Renal cortical epithelial cell (primary cell): ENCODE measurements at places on chromosomes 16 and 17.

DNA sequence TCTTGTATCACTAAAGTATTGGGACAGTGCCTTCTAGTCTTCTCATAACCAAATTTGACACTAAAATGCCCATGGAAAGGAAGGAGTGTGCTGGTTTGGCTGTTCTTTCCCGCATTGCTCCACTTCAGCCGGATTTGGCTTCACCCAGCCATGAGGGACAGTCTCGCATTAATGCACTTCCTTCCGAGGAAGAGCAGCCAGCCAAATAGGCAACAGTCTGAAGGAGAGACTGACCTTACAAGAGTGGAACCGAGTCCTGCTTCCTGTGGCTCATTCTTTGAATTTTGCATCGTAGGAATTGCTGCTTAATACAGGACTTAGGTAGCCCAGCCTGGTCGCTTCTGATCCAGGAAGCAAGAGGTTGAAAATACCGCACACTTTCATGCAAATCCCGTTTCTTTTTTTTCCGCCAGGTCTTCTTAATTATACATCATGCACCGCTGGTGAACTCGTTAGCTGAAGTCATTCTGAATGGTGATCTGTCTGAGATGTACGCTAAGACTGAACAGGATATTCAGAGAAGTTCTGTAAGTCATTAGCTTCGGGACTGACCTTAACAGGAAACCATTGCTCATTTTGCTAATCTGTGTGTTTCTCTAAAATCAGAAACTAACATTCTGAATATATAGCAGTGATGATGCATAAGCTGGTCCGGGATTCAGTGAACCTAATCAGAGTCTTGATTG is 38.2 kb downstream of the CLEC16A start:
- DNase-seq = no peak

DNA sequence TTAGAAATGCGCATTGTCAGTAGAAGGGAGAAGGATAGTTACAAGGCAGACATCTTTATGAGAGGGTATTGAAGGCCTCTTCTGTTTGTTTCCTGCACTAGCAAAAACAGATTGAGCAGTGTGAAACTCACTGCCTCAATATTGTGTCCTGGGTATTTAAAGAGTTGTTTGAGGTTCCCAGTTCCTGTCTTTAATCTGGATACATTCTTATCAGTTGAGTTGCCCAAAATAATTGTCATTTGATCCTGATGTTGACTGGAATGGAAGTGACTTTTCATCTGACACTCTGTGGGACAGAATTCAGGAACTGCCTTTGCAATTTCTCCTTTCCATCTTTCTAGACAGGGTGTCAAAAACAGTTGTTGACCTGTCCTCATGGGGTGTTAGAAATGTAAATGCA is 1.7 kb downstream of the ATP6V0A1 start:
- no peak for DNase-seq

DNA sequence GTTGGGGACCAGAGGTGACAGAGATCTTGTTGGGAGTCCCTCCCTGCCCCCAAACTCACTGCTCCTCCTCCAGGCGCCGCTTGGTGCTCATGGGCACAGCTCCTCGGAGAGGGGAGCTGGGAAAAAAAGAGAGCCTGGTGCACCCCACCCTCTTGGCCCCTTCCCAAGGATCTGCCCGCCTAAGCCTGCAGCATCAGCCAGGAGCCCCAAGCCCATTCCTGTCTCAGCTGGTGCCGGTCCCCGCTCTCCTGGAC is 400 bp downstream of the HCFC1R1 start:
- peak; percentile 64 for DNase-seq

GRCh38 chr17:44198721-44199552 is 747 bp downstream of the ATXN7L3 start:
- DNase-seq = no peak

DNA sequence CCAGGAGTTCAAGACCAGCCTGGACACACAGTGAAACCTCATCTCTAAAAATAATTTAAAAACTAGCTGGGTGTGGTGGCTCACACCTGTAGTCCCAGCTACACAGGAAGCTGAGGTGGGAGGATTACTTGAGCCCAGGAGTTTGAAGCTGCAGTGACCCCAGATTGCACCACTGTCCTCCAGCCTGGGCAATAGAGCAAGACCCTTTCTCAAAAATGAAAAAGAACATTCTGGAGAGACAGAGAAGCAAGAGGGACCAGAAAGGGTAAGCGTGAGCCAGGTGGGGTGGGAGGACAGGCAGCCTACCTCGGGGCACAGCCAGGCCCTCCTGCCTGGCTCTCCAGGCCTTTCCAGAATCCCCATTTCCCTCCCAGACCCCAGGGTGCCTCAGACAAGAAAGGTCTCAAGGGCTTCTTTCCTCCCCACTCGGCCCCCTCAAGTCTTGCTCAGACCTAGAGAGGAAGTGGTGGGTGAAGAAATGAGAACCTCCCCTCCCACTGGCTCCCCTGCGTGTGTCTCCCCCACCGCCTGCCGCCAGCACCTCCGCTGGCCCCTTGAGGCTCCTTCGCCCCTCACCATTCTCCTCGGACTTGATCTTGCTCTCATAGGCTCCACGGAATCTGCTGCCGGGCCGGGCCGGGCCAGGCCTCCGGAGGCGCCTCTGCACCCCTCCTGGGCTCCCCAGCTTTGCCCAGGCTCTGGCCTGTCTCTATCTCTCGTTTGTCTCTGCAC is 503 bp downstream of the C16orf54 start:
- no peak for DNase-seq

DNA sequence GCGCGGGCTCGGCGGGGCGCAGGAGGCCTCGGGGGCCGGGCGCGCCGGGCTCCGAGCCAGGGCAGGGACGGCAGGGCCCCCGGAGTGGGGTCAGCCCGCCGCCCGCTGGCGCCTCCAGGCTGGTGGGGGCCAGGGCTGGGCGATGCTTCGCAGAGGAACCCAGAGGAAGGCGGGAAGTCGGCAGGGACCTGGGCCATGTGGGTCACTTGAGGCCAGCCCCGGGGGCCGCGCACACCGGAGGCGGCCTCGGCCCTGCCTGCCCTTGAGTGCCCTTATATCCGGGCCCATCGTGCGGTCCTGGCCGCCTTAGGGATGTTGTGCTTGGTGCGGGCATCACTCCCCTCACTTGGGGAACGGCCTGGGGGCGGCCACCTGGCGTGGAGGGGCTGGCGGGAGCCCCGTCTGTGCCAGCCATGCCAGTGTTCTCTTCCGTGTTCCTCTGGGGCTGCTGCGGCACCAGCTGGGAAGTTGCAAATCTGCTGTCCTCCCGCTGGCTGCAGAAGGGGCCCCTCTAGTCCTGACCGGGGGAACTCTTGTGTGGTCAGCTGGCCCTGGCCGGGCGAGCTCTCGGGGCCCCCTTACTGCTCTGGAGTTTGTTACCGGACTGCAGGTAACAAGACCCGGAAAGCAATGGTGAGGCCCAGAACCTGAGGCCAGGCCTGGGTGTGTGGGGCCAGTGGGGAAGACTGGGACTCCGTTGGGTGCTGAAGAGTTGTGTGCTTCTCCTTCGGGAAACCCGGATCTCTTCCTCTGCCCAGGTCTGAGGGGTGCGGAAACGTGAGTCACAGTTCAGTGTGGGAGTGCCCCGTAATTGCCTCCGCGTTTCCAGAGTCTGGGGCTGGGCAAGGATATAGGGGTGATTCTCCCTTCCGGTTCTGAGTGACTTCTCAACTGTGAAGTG is 849 bp downstream of the CAPN15 start:
- peak; percentile 51 for DNase-seq

GRCh38 chr17:2905269-2905668 is 109.0 kb downstream of the RAP1GAP2 start:
- no peak for DNase-seq

DNA sequence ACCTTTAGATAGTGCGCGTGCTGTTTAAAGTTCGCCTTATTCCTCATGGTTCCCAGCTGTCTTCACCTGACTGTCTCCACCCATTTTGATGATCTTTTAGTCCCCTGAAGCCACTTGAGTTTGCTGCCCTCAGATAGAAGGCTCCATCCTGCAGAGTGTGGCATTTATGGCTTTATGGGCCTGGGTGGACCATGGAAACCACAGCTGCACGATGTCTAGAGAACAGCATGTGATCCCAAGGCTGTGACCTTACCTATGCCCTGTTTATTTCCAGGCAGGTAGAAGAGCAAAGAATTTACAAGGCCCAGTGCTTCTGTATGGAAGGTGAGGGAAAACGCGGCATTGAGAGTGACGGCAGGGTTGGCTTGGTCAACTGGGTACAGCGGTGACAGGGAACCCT is 356.9 kb downstream of the SLC39A11 start:
- DNase-seq = no peak

GRCh38 chr16:50304467-50305440 is 38.4 kb downstream of the ADCY7 start:
- no peak for DNase-seq

GRCh38 chr16:85681255-85681654 is 7.5 kb downstream of the GINS2 start:
- DNase-seq = peak; percentile 13

- DNase-seq = no peak
These were observed 24.0 kb downstream of the IGF2BP1 start for GRCh38 chr17:49021095-49021767.

GRCh38 chr17:7392696-7393612 is 1.4 kb downstream of the PLSCR3 start:
- DNase-seq = no peak

GRCh38 chr16:52680993-52681392 is 134.1 kb upstream of the TOX3 start:
- no peak for DNase-seq
